ENCODE measurements at places on chromosomes 11 and 22.

DNA sequence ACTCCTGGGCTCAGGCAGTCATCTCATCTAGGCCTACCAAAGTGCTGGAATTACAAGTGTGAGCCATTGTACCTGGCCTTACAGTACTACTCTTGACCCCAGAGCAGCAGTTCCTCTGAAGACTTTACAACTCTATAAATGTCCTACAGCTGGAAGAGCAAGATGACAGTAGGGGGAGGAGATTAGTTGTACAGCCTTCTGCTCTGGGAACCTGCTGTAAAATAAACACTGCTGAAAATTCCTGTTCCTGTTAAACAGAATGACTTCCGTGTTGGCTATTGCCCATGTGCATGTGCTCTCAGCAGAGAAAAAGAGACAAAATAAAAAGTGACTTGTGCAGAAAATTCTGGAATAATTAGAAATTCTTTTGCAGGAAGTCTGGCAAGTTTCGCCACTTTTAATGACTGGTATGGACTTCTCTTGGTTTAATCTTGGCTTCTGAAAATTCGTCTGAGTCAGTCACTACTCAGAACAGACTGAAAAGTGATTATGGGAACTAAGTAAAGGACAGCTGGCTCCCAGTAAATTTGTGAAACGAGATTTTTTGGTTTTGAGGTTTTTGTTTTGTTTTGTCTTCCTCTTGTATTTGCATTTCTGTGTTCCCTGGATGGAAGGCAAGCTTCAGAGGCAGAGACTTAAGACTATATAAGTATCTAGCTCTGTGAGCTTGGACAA lies 955.7 kb downstream of the DLG2 start:
- DNase-seq: no peak

- no peak for DNase-seq
Measured at GRCh38 chr11:36558571-36559413, 9.0 kb upstream of the RAG1 start.

- DNase-seq: no peak
Measured at GRCh38 chr22:37032535-37033460, 13.3 kb downstream of the MPST start.

DNA sequence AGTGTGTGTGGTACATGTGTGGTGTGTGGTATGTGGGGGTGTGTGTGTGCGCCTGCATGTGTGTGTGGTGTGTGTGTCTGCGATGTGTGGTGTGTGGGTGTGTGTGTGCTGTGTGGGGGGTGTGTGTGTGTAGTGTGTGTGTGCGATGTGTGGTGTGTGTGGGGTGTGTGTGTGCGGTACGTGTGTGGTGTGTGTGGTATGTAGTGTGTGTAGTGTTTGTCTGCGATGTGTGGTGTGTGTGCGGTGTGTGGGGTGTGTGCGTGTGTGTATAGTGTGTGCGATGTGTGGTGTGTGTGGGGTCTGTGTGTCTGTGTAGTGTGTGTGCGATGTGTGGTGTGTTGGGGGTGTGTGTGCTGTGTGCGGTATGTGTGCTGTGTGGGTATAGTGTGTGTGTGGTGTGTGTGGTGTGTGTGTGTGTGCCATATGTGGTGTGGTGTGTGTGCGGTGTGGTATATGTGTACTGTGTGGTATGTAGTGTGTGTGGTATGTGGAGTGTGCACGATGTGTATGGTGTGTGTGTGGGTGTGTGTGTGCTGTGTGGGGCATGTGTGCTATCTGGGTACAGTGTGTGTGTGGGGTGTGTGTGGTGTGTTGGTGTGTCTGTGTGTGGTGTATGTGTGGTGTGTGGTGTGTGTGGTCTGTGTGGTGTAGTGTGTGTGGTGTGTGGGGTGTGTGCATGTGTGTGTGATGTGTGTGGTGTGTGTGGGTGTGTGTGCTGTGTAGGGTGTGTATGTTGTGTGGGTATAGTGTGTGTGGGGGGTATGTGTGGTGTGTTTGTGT lies 5.7 kb upstream of the PPP6R2 start:
- DNase-seq: no peak

DNA sequence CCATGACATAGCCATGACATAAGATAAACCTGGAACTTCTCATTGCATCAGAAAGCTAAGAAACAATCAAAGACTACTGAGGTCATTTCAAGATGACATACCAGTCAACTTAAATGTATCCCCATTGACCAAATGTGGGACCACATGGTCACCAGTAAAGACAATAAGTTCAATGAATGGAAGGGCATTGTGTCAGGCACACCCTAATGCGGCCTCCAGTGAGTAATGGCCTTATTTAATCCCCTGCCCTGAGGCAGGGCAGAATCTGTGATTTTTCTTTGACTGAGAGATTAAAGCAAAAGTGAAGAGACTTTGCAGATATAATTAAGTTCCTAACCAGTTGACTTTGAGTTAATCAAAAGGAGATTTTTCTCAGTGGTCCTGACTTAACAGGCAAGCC lies 17.3 kb upstream of the SYT8 start:
- no peak for DNase-seq

- DNase-seq: no peak
Measured at GRCh38 chr11:122814401-122814800, 23.9 kb upstream of the CRTAM start.

GRCh38 chr11:85665733-85666132 lies 804 bp upstream of the CREBZF start:
- DNase-seq: no peak

DNA sequence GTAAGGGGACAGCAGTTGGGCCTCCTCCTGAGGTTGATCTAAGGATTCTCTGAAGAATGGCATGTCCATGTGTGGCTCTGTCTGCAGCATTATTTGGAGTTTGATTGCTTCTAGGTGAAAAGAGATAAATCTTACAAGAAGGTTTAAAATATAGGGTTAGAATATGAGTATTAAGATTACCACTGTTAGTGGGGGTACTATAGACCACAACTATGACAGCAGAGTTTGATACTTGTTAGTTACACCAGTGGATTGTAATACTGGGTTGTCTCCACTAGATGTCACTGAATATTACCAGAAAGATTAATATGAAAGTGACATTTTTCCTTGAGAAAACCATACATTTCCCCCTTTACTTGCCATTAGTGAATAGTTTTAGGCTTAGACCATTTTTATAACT lies 47.9 kb downstream of the ZNF280B start:
- no peak for DNase-seq

DNA sequence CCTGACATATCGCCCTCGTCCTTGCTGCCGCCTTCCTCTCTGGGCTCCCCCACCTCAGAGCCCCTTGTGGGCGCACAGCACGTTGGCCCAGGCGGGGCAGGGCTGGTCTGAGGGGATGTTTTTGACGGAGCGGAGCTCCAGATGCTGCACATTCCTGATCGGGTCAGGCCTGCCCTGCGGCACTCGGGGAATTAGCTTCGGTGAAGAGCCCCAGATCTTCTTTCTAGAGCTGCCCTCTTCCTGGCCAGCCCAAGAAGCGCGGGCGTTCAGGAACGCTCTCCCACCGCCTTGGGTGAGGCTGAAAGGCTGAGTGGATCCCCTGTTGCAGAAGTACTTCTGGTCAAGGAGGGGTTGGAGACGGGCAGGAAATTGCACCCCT lies 12.1 kb downstream of the YPEL4 start:
- DNase-seq: no peak

GRCh38 chr22:27866135-27867084 lies 52.6 kb downstream of the PITPNB start:
- DNase-seq: no peak

DNA sequence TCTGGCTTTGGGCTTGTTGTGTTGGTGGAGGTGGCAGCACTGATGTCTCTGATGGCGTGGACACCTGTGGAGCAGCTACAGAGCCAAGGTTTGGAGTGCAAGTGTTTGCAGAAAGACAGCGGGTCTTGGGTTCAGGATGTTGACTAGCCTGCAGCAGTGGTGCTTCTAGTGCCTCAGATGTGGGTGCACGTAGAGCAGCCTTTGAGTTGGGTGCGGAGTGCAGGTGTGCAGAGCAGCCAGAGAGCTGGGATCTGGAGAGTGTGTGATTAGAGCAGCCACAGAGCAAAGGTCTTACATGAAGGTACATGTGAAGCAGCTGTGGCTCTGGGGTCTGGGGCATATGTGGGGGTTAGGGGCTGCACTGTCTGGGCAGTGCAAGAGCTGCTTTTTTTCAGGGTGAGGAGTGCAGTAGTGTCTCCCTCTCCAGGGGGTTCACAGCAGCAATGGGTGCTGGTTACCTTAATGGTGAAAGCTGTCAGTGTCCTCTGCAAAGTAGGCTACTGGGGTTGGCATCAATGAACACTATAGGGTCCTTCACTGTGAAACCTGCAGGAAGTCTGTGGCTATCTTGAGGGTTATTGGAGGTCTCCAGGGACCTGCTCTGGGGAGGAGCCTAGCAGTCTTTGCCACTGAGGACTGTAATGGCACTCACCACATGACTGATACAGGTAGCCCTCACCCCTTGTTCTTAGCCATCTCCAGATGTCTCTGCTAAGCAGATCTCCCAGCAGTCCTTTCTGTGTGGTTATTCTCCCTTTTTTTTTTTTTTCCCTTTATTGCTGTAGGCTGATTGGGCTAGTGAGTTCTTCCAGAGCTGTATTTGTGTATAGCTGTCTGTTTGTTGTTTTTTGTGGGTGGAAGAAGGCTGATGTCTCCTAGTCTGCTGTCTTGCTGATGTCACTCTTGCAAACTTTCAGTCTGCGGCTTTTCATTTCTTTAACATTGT lies 14.3 kb downstream of the BIRC2 start:
- DNase-seq: no peak

GRCh38 chr11:73629907-73630306 lies 16.5 kb upstream of the PLEKHB1 start:
- DNase-seq: no peak

DNA sequence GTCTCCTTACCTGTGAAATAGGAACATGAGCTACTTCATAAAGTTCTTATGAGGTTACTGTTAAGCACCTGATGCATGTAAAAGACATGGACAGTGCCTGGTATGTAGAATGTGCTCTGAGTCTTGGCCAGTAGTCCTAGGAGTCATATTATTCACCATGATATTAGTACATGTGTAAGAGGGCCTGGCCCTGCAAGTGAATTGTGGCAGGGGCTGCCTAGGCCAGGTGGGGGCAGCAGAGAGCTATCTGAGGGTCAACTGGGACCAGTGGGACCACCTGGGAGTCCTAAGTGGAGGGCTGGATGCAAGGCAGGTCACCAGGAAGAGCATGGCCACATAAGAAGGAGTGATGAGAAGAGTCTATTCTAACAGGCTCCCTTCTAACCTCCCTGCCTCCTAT lies 529.5 kb downstream of the SOX6 start:
- DNase-seq: peak; percentile 71

- DNase-seq: no peak
Measured at GRCh38 chr11:13378316-13378715, 84.7 kb downstream of the BTBD10 start.

GRCh38 chr22:50713571-50714056 lies 24.4 kb upstream of the ACR start:
- DNase-seq: no peak

DNA sequence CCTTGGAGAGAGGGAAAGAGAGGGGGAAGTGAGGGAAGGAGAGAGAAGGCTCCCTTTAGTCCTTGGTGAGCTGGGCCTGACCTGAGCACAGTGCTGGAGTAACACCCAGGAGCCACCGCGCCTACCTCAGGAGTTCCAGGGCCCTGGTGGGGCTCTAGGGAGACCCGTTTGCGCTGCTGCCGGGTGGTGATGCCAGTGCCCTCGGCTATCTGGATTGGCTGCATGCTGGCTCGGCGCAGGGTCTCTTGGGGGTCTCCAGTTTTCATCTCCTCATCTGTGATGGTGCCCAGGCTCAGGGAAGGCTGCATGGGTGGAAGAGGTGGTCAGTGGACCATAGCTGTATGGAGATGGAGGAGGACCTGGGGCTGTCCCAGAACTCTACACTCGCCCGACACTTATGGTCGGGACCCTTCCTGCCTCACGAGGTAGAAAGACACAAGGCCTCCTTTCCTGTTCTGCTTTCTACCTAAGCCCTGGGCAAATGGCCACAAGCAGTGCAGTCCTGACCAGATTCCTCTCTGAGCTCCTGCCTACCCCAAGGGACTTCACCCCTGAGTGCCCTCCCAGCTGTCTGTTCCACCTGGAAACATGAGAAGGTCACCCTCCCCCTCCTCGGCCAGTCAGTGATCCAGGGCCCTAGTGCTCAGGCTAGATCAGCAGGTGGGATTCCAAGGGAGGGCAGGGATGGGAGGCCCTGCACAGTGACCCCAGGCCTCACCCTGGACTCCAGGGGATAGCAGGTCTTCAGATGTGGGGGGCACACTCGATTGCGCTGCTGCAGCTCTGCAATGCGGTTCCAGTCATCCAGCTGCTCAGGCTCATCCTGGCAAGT lies 6.0 kb downstream of the IL18BP start:
- no peak for DNase-seq

DNA sequence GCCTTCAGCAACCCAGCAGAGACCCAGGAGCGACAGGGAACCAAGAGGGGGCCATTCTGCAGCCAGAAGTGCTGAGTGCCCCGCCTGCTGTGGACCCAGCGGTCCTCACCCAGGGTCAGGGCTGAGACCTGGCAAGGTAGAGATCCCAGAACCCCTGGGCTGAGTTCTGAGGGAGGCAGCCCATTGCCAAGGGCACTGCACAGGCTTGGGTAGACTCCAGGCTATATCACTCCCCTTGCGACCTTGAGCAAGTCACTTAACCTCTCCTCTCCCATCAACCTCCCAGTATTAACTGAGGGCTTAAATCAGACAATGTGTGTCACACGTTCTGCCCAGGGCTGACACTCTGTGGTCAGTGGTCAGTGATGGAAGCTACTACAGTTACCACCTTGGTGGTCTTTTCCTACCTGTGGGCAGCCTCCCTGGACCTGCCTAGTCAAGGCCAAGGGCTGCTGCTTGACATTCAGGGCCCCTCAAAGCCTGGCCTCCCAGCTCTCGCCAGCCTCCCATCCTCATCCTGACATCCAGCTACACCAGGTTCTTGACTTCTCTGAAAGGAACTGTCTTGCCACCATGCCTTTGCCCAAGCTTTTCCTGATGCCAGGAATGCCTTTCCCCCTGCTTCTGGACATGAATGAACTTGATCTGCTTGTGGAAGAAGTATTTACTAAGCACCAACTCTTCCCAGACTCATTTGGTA lies 8.2 kb downstream of the WNT11 start:
- DNase-seq: no peak

DNA sequence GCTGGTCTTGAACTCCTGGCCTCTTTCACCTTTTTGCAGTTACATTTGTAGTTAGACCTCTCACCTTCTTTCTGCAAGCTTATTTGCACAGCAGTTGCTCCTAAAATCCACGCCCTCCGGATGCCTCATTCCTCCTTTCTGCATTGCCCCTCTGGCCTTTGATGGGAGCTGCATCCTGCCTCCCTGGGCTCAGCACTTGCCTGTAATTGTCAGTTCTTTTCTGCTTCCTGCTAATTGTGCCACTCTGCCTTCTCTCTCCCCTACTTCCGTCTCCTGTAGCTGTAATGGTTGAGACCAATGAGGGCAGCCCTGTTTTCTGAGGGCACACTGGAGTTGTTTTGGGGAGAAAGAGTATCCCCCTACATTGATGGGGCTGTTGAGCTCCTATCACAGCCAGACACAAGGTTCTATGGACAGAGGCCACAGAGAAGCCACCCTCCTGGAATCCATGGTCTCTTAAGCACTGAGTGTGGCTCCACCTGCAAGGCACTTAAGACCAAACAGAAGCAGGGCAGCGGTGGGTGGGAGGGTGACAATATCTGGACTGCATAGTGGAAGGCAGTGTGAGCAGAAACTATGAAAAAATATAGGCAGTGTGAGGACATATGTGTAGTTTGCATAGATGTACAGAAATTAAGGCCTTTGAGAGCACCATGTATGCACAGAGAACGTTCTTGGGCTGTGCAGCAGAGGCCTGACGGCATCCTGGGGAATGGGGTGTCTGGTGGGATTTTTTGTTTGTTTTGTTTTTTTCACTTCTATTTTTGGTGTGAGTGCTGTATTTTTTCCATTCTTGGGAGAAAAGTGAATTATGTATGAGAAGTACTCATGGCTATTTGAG lies 30.5 kb downstream of the YDJC start:
- no peak for DNase-seq

- DNase-seq: no peak
Measured at GRCh38 chr11:85184721-85185120, 442.4 kb downstream of the DLG2 start.

Data from stimulated activated CD8-positive, alpha-beta memory T cell treated with anti-CD3 and anti-CD28 coated beads, Interleukin-4, amount 100 ng/mL, for 48 hours (primary cell).